K562 (cell line): ENCODE measurements at places on chromosomes 6 and 20. TPM values are rescaled to one million over a fixed set of nuclear protein-coding genes. Genes with fewer than 3 reads are reported as not detected.

PLEKHG1 gene
- polyA plus RNA-seq: 0.03 TPM in 1 of 2 replicates, not detected in the other

ZFAND3 gene
- polyA plus RNA-seq: 9.4 and 14.4 TPM in 2 replicates

BHLHE23 gene
- polyA plus RNA-seq: not detected in 2 replicates

OOEP gene
- polyA plus RNA-seq: not detected in 2 replicates

NRSN1 gene
- polyA plus RNA-seq: not detected in 2 replicates

PGC gene
- polyA plus RNA-seq: not detected in 2 replicates

OTOR gene
- polyA plus RNA-seq: not detected in 2 replicates

TDP2 gene
- polyA plus RNA-seq: 53.0 and 56.5 TPM in 2 replicates

HCRTR2 gene
- polyA plus RNA-seq: not detected in 2 replicates

SULF2 gene
- polyA plus RNA-seq: not detected in 2 replicates

DDO gene
- polyA plus RNA-seq: not detected in 2 replicates

SRSF6 gene
- 86.5 and 91.3 TPM in 2 replicates for polyA plus RNA-seq

CYP24A1 gene
- polyA plus RNA-seq: not detected in 2 replicates

HFE gene
- 0.84 and 1.2 TPM in 2 replicates for polyA plus RNA-seq

HSPA12B gene
- not detected in 2 replicates for polyA plus RNA-seq

JAG1 gene
- 0.11 and 0.12 TPM in 2 replicates for polyA plus RNA-seq

TAGAP gene
- polyA plus RNA-seq: not detected in 2 replicates

OLIG3 gene
- polyA plus RNA-seq: not detected in 2 replicates

LTA gene
- polyA plus RNA-seq: not detected in 2 replicates

LBP gene
- not detected in 2 replicates for polyA plus RNA-seq
